SJSA1 (cell line): ENCODE measurements at places on chromosomes 12 and 14. TPM values are rescaled to one million over a fixed set of nuclear protein-coding genes. Genes with fewer than 3 reads are reported as not detected.
A peak's percentile ranks its signal among the peaks of the same experiment; 100 is the strongest.

The ESPL1 gene
- total RNA-seq: 20.2 and 28.0 TPM in 2 replicates

GRCh38 chr12:99282624-99283023 lies 364.9 kb upstream of the GARIN6 start:
- DNase-seq: no peak

The TRHDE gene
- 13.4 and 29.5 TPM in 2 replicates for total RNA-seq

- DNase-seq: no peak
Measured at GRCh38 chr14:66634876-66635275, 126.9 kb downstream of the GPHN start.

GRCh38 chr12:44476683-44477082 lies 399.4 kb downstream of the NELL2 start:
- DNase-seq: no peak

The CFAP54 gene
- total RNA-seq: 0.05 TPM in 1 of 2 replicates, not detected in the other

The KCNC2 gene
- not detected in 2 replicates for total RNA-seq

DNA sequence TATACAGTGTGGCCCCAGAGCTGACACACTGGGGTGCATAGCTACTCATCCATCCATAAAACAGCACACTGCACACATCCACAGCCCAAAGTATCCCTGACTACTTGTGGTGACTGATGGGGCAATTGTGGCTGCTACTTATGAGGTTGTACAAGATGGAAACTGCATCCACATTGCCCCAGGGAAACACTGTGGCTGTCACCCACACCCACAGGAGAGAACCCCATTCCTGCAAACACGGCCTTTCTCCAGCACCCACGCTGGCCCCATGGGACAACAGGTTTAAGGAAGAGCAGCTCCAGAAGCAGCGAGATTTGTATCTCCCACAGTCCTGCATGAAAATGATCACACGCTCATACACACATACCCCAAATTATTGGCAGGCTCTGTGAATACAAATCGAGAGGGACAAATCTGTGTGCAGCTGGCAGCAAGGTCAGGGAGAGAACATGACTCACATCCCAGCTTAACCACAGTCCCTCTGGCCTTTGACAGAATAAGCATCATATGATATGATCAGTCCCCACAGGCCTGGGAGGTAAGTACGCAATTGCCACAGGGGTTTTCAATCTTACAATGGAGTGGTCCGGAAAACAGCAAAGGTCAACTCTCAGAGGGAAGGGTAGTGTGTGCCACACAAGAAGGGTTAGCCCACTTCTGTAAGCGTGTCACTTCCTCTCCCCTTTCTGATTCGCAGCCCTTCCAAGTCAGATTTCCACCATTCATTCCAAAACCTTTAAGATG lies 61.9 kb downstream of the ESR2 start:
- peak; percentile 82 for DNase-seq
